Activated T-cell treated with anti-CD3 and anti-CD28 coated beads for 48 hours (primary cell): ENCODE measurements at places on chromosomes 4 and X.

DNA sequence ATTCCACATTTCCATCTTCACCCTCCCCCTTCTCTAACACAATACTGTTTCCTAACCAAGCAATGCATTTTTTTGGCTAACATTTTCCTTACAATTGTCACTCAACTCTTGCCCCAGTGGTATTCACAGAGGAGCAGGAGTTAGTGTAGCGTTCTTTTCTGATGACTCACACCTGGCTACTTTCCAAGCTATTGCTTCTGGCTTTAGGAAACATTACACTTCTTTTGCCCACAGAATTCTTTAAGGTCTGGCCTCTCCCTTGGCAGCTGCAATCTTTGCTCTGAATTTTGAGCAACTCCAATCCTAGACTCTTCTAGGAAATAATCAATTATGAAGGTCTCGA is 27.5 kb upstream of the PDGFC start:
- DNase-seq = no peak

DNA sequence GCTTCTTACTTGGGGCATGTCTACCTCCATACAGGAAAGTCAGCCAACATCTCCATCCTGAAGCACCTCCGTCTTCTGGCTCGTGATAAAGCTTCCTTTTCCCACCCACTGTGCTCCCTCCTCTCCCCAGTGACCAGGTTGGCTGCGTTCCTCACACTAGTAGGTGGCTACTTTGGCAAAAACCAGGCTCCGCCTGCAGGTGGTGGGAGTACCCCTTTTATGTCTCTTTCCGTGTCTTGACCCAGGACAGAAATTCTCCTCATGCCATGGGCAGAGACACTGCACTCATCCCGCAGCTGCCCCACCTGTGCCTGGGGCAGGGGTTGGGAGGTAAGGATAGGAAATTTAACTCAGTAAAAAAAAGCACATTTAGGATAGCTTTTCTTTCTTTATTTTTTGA is 50.9 kb downstream of the ENPP6 start:
- DNase-seq = no peak

DNA sequence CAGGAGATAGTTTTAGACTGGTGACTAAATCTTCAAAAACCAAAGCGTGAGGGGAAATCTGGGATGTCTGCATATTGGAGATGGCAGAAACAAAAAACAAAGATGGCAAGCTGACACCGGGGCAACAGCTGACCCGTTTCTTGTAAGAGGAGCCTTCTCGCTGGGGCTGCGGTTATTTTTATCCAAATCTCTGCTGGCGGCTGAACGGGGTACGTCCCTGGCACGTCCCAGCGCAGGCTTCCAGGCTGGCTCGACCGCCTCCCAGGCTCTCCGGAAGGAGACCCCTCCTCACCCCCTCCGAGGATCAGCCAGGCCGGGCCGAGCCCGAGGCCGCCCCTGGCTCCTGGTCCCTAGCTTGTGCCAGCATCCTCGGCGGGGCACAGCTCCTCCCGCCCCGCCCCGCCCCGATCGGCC is 403 bp downstream of the SGCB start:
- DNase-seq = no peak

- no peak for DNase-seq
These were observed 11.6 kb upstream of the MAGEB17 start for GRCh38 chrX:16155581-16156096.

DNA sequence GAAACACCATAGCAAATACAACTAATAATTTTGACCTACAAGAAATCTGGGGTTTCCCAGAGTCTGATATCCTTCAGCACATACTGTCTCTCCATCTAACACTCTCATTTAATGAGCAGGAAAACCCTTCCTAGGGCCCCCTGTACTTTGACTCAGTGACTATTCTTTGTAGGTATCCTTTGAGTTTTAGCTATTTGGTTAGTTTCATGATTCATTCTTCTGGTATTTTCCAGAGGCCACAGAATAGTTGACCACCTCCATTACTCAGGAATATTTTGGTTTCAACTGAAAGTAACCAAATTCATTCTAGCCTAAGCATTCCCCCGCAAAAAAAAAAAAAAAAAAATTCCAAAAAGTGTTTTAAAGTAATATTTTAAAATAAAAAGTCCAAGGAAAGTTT is 140.0 kb downstream of the IDS start:
- DNase-seq = no peak

DNA sequence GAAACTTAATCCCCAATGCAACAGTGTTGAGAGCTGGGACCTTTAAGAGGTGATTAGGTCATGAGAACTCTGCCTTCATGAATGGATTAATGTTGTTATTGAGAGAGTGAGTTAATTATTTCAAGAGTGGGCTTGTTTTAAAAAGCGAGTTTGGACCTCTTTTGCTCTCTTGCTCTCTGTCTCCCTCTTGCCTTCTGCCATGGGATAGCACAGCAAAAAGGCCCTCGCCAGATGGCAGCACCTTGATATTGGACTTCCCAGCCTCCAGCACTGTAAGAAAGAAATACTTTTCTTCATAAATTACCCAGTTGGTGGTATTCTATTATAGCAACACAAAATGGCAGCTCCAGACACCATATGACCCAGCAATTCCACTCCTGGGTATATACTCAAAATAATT is 7.0 kb upstream of the ATP6AP2 start:
- peak; percentile 12 for DNase-seq

- no peak for DNase-seq
These were observed 36.0 kb downstream of the BST1 start for GRCh38 chr4:15738877-15739276.

DNA sequence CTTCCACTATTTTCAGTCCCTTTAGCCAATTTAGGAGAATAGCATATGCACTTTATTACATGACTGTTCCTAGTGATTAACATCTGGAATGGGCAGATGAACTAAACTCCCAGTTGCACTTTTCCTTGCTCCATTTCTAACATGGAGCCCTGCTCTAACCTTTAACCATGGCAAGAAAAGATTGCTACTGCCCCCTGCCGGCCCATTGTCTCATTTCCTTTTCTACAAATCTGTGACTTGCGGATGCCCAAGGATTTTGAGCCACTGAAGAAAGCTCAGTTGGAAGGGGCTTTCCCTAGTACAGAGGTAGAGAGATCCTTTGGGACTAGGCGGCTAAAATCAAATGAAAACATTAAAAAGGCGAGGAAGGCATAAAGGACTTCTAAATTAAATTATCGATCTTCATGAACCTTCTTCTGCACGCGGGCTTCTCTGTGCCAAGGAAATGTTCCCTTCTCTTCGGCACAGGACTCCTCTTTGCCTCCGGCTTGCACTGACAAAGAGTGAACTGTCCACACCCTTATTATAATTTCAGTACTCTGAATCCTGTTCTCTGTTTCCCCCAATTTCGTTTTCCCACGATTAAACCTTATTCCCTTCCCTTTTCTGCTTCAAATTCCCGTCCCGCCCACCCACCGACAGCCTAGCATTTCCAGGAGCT is 577 bp upstream of the GLRA2 start:
- DNase-seq = peak; percentile 29

- no peak for DNase-seq
These were observed 12.7 kb downstream of the TSR2 start for GRCh38 chrX:54452920-54453319.

- DNase-seq = no peak
These were observed 30.1 kb downstream of the HAND2 start for GRCh38 chr4:173499658-173500535.

- DNase-seq = no peak
These were observed 5.1 kb upstream of the WDR1 start for GRCh38 chr4:10121568-10122208.

- no peak for DNase-seq
These were observed 199.0 kb upstream of the DDX53 start for GRCh38 chrX:22800806-22801205.

- DNase-seq = no peak
These were observed 192.2 kb downstream of the LDB2 start for GRCh38 chr4:16706251-16706650.

DNA sequence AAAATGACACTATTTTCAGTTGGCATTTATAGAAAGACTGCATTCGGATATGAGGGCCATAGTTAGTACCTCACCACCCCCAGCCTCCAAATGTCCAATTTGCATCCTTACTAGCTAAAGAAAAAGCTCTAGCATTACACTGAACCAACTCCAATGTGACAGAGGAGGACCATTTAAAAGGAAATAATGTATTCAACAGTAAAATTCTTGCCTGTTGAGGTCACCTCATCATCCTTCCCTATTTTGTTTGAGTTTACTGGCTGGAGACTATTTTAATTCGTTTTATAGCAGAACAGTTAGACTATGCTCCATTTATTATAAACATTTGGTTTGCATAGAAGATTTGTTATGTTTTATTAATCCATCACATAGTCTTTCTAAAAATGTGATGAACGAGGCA is 88.2 kb upstream of the PPARGC1A start:
- no peak for DNase-seq

DNA sequence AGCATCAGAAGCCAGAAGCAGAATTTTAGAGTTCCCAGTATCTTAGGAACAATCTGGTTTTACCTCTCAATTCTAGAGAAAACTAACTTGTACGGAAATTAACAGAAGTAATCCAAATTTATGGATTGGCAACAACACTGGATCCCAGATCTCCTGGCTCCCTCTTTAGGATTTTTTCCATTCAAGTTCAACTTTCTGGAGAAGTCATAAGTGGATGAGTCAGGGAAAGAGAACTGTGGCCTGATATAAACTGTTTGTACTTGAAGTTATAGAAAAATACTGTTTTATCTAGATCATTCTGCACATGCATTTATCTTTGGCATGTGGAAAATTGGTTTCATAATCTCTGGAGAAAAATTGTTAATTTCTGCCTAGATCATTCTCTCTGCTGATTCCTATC is 380.4 kb downstream of the PCDH7 start:
- no peak for DNase-seq

GRCh38 chr4:59553063-59553720 is 1646.9 kb upstream of the ADGRL3 start:
- no peak for DNase-seq

GRCh38 chr4:66585767-66586166 is 915.5 kb upstream of the EPHA5 start:
- no peak for DNase-seq

DNA sequence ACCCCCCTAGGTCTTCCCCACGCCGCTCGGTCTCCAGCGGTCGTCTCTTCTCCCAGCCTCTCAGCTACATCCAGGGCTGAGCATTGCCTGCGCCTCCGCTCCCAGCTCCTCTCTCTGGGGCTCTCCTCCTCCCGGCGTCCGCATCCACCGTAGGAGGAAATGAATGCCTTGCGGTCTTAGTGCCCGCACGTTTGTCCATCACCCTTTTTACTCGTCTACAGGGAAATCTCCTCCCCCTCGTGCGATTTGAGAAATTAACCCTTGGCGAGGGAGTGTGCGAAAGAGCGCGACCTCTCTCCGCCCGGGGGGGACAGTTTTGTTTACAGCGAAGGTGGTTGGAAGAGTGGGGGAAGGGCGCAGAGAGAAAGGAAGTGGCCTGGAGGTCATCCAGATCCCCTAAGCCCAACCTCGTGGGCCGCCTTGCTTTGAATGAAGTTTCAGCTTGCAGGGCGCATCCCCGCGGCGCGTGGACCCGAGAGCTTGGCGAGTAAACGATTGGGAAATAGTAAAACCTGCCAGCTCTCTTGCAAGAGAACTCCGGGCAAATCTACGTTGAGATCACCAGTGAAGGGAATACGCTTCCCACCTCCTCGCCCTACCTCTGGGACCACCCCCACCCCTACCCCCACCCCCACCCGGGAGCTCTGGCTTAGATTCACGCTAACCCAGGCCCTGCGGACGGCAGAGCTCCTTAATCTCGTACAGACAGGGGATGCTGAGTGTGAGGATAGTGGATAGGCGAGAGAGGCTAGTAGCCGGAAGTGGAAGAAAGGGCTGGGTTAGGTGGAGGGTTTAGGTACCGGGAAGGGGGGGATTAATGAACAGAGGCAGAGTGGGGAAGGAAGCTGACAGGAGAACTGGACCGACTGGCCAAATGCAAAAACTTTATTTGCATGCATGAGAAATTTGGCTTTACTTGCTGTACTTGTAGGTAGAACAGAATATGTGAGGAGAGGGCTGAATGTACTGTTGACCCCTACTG is at the start of gene ELOVL6:
Gene ELOVL6, minus strand, starts transcription at position 181 of the 982 bp plus-strand sequence. CDS start 280 bp downstream, outside the sequence.
- peak; percentile 23 for DNase-seq

DNA sequence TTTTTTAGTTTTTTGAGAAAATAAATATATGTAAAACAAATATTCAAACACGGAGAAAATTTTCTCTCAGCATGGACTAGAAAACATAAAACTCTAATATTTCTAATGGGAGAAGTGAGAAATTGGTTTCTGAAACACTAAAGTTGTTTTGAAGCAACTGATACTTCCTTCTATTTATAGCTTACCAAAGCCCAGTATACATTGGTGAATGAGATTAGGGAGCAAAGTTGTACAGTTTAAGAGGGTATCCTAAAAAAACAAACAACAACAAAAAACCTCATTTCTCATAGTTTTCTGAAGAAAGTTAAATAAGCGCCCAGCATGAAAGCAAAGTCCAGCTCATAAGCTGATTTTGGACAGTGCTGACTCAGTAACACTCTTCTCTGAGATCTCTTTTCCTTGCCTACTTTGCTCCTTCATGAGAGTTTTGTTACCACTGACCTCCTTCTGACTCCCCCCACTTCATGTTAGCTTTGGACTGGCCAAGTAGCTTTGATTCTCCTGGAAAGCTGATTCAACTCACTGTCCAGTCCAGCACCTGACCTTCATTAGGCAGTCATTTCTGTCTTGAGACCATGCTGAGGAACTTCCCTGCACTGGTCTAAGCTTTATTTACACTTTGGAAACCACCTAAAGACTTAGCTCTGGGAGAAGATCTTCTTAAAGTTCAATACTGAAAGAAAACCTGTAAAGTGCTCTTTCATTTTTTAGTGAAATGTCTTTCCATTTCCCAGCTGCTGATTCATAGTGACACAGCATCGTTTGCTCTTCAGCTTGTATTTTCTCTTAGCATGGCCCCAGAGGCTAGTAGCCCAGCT is 21.8 kb upstream of the P2RY10 start:
- no peak for DNase-seq

GRCh38 chr4:114132830-114133229 is 153.4 kb upstream of the ARSJ start:
- DNase-seq = no peak

DNA sequence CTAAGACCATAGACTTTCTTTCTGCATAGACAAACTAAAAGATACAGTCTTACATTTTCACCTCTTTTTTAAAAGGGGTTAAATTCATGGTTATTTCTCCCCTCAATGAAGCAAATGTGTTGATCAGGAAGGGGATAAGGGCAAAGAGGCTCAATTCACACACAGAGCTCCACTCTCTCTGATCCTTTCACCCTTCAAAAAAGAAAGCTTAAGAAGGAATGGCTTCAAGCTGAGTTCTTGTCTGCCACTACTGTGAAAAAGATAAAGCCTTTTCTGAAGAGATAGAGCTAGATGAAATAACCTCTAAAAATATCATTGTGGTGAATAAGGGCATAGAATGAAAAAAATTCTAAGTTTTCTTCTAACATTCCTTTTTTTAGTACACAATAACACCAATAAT is 28.3 kb downstream of the SEPSECS start:
- no peak for DNase-seq

DNA sequence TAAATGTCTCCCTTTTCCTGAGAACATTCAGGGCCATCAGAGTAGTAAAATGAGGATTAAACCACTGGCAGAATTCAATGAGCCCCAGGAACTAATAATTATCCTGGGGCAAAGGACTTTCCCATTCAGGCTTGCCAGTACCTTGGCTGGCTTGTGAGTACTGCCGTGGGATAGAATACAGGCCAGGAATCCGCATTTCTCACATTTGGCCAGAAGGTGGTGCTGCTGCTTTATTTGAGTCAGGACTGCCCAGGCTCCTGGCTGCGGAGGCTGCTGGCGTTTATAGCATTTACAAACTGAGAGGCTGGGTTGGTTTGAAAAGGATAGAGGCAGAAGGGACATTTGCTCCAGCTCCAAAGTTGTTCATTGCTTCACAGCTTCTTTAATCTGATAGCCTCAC is 91.4 kb downstream of the RTL9 start:
- peak; percentile 27 for DNase-seq
